ENCODE measurements at places on chromosomes 1 and 21.

GRCh38 chr1:145730900-145731299 is 11.6 kb downstream of the CD160 start:
- no peak for DNase-seq

GRCh38 chr1:59116920-59117542 is 179.9 kb upstream of the FGGY start:
- no peak for DNase-seq

DNA sequence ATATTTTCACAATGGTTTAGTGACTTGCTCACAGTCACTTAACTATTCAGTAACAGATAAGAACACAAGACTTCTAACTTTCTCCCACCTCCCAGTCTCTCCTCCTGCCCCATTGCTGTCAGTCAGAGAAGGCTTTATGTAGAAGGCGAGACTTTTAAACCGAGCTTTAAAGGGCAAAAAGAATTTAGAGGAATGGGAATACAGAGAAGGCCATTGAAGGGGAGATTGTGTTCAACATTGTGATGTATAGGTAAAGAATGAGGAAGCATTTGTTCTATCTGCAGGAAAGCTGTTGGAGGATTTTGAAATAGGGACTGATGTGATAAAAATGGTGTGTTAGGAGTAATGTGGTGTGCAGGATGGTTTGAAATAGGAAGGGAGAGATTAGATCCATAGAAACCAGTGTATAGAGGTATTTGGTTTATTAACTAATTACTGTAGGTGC is 7.3 kb downstream of the POU2F1 start:
- DNase-seq: no peak

DNA sequence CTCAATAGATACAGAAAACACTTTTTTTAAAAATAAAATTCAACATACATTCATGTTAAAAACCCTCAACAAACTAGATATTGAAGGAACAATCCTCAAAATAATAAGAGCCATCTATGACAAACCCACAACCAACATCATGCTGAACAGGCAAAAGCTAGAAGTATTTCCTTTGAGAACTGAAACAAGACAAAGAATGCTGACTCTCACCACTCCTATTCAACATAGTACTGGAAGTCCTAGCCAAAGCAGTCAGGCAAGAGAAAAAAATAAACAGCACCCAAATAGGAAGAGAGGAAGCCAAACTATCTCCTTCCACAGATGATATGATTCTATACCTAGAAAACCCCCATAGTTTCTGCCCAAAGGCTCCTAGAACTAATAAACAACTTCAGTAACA is 46.2 kb upstream of the IVNS1ABP start:
- DNase-seq: no peak

- no peak for DNase-seq
Measured at GRCh38 chr1:166843769-166844596, 4.7 kb downstream of the POGK start.

DNA sequence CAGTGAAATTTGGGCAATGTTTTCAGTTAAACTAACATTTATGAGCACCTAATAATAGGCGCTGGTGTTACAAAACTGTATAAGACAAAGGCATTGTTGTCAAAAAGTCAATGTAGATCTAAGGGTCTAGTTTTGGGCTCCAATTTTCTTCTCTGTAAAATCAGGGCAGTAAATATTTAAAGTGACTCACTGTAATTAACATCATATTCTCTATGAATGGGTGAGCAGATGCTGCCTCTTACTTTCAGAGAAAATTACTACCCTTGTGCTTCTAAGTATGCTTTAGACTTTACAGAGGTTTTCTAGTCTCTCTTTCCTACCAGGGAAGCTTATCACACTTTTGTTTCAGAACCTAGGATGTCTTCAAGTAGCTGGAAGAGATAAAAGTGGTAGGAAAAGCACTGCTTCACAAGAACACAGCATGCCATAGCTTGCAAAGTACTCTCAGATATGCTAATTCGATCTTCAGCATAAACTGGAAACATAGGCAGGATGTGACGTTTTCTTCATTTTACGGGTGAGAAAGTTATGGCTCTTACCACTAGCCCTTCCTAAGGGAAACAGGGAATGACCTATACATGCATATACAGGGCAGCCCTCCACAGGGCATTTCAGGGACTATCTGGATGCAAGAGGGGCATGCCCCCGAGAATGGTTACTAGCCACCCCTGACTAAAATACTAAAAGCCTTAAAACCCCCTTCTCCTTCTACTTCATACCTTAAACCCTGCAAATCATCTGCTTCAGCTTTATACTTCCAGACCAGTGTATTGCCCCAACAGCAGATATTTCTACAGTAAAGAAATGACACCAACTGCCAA is 2.6 kb downstream of the C1orf116 start:
- DNase-seq: no peak

DNA sequence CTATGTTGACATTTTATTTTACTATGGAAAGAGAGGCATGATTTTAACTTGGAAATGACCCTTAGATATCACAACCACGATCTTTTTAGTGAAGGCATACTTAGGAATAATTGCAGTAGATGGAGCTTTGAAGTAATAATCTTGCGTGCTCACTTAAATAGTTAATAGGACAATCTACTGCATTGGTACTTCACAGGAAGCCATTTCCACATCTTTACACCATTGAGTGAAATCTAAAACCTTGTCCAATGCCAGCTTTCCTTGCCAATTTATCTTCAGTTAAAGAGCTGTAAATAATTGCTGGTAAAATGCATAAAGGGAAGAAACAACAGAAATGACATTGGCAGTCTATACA is 586.3 kb downstream of the ADGRL2 start:
- DNase-seq: no peak

GRCh38 chr1:107683683-107684082 is 281.3 kb downstream of the VAV3 start:
- DNase-seq: no peak

DNA sequence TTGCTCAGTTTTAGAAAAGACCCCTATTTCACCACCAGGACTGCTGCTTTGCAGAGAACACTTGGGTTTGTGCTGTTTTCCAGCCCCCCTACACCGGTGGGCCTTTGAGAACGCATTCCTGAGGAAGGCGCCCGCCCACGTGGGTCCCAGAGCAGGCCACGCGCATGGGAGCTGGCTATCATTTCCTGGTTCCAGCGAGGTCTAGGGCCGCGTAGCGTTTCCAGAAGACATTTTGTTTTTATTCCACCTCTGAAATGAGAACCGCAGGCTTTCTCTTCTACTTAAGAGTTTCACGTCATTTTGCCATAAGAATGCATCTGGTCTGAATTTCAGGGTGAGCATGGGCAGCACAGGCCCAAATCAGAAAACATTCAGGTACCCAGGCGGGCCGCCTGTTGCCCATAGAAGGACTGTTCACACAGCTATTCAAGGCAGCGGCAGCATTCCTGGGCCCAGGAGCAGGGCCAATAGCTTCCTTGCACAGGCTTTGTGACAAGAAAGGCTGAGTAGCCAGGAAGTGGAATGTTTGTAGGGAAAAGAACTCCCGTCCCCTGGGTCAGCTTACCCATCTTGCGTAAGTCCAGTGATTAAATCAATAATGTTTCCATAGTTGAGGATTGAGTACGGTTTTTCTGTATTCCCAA is 1.4 kb upstream of the KLHL21 start:
- no peak for DNase-seq

DNA sequence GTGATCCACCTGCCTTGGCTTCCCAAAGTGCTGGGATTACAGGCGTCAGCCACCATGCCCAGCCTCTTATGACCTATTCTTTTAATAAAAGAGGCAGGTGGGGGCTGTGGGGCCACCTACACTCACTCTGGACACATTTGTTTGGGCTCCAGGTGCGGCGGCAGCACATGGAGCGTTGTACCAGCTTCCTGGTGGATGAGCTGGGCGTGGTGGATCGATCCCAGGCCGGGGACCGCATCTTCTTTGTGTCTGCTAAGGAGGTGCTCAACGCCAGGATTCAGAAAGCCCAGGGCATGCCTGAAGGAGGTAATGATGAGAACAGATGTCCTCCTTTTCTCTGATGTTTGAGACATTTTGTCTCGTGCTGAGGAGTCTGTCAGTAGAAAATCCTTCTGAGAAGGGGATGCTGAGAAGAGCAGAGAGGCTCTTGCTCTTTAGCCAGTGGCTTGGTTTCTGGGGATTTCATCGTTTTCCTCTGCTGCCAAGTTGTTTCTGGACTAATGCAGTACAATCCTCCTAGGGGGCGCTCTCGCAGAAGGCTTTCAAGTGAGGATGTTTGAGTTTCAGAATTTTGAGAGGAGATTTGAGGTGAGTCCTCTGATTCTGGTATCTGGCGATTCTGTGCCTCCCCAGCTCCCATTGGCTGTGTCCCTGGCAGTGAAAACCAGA is 17.9 kb upstream of the MIIP start:
- DNase-seq: no peak
